Jurkat, Clone E6-1 (cell line): ENCODE measurements at places on chromosomes 12 and 14.

DNA sequence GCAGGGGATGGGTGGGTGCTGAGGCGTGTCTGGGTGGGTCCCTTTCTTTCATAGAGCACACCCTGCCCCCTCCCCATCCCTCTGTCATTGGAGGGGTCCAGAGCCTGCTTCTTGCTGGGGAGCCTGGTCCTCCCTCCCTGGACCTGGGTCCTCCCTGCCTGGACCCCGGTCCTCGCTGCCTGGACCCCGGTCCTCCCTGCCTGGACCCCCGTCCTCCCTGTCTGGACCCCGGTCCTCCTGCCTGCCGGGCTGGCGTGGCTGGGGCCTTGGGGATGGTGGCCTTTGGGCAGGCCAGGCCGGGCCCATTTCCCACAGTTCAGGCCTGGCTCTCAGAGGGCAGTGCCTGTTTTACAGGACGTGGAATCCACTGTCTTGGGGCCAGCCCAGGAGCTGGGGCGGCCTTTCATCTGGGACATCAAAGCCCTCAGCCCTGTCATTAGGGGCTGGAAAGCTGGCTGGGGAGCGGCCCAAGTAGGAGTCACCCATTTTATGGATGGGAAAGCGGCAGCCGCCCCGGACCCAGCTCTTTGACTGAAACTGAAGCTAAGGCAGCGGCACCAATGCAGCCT, 44.6 kb downstream of the KIF26A start:
- DNase-seq, result no peak

- DNase-seq, result no peak
Observed at GRCh38 chr14:88706425-88706824, 86.3 kb downstream of the EML5 start.

- DNase-seq, result peak; percentile 87
Observed at GRCh38 chr12:108689314-108690190, 41.8 kb downstream of the CORO1C start.

- DNase-seq, result no peak
Observed at GRCh38 chr12:42498549-42499247, 90.8 kb downstream of the PRICKLE1 start.
